ENCODE measurements at places on chromosomes 2 and 18.

GRCh38 chr2:239327536-239328350 is 73.1 kb downstream of the HDAC4 start:
- no peak for DNase-seq

DNA sequence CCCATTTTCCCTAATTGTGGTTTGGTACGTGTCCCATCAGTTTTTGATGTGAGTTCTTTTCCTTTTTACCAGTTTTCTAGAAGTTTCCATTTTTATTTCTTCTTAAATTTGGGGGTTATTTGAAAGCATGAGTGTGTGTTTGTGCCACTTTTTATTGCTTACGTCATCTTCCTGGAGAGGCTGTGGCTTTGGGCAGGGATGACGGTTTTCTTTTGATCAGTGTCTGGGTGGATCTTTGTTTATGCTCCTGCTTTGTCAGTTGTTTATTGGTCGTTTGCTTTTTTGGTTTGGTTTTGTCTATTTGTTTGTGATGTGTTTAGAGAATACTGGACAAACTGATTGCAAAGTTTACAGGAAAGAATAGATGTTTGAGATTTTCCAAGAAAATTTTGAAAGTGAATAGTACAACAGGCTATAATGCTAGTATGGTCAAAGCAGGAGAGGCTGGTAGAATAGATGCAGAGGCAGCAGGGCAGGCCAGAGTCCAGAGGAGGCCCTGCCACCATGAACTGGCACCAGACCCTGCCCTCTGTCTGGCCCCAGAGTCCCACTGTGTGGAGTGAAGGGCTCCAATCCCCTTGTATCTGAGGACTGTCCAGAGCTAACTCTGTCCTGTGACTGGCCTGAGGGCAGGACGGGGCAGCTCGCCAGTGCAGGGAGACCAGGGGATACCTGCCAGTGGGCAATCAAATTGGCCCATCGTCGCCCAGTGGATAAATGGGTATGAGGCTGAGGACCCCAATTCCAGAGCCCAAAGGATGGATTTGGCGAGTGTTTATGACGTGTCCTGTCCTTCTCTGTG is 23.4 kb upstream of the SNED1 start:
- no peak for DNase-seq

DNA sequence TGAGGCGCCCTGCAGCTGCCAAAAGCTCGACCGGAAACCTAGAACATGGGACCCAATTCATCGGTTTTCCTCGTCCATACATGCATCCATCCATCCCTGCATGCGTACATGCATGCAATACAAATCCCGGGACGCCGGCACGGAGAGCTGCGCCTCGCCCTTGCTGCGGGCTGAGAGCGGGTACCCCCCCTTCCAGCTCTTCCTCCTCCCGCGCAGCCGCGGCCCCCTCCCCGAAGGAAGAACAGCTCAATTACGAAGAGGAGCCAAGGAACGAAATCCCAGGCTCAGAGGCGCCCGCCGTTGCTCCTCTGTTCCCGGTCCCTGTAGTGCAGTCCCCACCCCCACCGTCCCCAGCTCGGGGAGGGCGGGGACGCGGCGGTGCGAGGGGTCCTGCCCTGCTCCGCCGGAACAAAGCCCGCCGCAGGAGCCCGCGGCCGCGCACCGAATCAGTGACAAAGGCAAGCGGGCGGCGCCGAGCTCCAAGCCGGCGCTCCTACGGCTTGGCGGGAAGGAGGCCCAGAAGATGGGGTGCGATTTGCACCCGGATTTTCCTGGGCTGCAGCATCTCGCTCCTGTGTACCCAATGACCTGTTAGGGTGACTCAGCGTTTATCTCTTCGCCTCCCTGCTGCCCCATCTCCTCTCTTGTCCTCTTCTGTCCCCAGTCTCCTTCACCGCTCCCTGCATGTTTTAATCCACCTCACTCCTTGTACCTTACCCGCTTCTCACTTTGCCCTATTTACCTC is 8.9 kb upstream of the POU3F3 start:
- no peak for DNase-seq

DNA sequence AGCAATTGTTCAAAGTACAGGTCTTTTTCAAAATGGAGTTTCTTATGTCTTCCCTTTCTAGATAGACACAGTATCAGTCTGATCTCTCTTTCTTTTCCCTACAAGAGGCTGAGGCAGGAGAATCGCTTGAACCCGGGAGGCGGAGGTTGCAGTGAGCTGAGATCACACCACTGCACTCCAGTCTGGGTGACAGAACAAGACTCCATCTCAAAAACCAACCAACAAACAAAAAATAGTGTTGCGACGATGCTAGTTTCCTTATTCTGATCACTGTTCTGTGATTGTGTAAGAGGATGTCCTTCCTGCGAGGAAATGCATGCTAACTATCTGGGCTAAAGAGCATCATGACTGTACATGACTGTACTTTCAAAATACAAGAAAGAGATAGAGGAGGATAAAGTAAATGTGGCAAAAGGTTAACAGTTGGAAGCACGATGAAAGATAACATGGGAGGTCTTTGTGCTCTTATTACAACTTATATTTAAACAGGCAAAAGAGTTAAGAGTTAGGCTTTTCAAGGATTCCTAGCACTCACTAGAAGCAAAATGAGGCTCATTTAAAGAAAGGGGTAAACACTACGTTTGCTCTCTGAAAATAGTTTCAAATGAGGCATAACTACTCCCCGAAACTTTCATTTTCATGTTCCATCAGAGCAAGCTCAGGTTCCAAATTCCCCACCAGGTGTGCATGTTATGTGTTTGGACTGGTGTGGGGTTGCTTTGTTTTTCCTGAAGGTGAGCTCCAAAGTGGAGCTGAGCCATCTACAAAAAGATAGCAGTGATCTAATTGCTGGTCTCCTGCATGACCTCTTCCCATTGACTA is 23.8 kb downstream of the SOWAHC start:
- DNase-seq = no peak

- DNase-seq = peak; percentile 83
Measured at GRCh38 chr2:5914811-5915611, 222.8 kb downstream of the SOX11 start.

DNA sequence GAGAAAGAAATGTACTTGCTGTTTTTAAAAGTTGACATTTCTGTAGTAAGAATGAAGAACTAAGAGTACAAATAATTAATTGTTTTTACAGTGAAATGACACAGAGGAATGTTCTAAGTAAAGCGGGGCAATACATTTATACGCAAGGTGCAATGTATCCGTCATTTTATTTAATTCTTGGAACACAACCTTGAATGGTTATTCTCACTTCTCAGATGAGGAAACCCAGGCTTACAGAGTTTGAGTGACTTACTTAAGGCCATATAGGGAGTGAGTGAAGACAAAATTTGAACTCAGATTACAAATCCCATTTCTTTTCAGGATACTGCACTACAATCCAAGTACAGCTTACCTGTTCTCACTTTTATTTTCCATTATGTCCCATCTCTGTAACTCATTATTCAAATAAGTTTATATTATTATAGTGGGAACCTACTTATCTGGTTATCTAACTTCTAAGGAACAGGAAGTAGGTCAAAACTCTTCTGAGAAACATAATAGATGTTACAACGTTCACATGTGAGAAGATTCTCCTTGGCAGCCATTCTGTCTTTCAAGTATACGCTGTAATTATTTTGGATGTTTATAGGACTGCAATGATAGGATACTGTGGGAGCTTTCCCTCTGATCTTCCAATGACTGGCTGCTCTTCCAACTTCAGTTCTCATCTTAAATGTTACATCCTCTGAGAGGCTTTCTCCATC is 12.3 kb upstream of the STK17B start:
- no peak for DNase-seq

DNA sequence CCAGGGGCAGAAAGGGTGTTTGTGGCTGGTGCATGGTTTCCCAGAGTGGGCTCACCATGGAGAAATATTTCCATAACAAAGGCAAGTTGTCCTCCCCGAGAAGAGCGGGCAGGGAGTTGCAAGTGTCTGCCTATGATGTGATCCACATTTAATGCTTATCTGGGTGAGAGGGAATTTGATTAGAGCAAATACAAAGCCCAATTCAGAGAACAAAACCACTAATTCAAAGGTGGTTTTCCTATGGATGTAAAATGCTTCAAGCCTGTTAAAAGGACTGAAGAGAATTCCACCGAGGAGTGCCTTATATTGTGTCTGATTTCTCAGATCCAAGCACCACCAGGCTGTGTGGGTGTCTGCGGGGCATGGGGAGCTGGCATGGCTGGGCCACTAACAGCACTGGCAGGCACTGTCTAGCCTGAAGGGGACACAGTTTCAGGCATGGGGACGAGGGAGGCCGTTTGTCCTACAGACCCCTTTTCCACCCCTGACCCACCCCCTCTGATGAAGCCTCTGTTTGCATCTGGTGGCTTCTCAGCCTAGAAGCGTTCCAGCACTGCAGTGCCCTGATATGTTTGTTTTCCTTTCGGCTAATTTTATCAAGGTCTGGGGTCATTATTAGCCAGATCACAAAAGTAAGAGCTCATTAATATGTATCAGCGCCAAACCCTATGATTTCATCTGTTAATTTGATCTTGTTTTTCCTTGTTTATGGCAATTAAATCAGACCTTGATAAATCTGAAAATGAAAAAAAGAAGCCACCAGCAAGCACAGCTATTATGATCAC is 357.3 kb downstream of the HRH4 start:
- DNase-seq = no peak

- no peak for DNase-seq
Measured at GRCh38 chr2:209582281-209582680, 158.4 kb downstream of the MAP2 start.

DNA sequence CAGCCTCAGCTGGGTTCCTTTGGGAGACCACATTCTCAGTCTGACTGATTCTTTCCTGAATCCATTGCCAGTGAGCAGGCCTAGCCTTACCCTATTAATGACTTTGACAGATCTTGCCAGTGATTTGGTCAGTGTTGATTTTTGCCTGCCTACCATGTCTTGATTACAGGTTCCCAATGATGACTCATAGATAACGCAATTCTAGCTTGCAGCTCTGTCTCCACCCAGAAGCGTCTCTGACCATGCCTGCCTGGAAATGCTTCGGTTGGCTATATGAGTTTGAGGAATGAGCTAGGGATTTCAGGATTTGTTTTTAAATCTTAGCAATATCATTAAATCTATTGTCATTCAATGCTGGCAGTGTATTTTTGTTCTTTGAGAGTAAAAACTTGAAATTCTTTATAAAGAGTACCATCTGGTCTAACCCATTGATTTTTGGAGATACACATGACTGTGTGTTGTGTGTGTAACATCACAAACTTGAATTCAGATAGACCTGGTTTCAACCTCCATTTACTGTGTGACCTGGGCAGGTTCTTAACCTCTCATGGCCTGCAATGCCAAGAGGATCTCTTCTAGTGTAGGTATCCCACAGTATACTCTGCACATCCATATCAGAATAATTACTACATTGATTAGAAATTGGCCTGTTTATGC is 57.0 kb downstream of the CCDC150 start:
- DNase-seq = peak; percentile 7

All from A673 (cell line).